ENCODE measurements at places on chromosomes 6 and 20. TPM values are rescaled to one million over a fixed set of nuclear protein-coding genes. Genes with fewer than 3 reads are reported as not detected.

DNA sequence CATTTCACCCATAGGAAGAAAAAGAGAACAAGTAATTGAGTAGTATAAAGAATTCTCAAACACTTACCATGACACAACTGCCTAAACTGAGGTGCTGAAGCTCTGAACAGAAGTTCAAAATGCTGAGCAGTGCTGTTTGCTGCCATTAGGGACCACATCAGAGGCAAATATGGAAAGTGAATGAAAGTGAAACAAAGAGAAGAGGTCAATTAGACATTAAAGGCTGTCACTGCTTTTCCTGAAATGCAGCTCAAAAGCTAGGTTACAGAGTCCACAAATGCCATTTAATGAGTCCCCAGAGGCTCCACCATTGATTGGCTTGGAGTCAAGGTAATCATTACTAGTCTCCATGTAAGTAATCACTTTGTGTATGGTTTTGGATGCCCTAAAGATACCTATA lies 46.1 kb downstream of the POU3F2 start:
- no peaks in the 10 kb centered on the region for H3K36me3 ChIP-seq
- no peak overlapping the region for H3K27ac ChIP-seq
- H3K4me1 ChIP-seq: no peaks in the 10 kb centered on the region
- no peak for DNase-seq
- H3K4me3 ChIP-seq: no peak overlapping the region

DNA sequence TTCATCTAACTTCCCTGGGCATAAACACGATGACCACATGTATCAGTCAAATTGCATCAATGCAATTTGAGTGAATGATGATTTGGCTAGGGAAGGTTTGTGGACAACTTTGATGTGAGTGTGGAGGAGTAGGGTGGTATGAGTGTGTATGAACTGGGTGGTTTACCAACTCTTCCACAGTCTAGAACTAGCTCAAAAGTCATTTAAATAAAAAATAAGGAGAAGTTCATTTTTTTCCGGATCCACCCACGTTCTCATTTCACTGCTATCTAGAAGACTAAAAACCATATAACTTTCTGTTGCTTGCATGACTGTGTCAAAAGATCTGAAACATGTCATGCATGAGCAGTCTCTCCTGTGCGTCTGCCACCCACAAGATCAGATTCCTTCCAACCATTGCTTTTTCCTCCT lies 23.6 kb downstream of the SLC35D3 start:
- no peak overlapping the region for H3K4me3 ChIP-seq
- H3K27ac ChIP-seq: no peak overlapping the region
- no peaks in the 10 kb centered on the region for H3K4me1 ChIP-seq

DNA sequence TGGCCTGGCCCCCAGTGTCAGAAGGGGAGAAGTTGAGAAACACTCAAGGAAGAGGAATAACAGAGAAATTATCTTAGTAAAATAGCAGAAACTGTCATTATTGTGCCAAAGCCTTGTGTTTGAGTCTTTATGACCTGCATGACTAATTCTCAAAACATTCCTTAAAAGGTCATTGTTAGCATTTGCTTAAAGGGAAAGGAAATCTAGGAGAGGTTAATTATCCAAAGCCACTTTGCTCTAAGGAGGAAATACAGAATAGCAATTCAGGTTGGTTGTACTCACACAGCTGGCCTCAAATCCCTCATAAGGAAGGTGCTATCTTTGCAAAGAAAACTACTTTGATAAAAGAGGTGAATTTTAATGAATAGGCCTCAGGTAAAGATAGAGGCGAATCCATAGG lies 516.7 kb downstream of the CBLN4 start:
- no peaks in the 10 kb centered on the region for H3K27me3 ChIP-seq
- H3K4me3 ChIP-seq: no peak overlapping the region
- no peaks in the 10 kb centered on the region for H3K36me3 ChIP-seq
- H3K4me1 ChIP-seq: no peaks in the 10 kb centered on the region
- DNase-seq: no peak

- no peak overlapping the region for H3K4me3 ChIP-seq
- H3K36me3 ChIP-seq: no peaks in the 10 kb centered on the region
- H3K27ac ChIP-seq: no peak overlapping the region
- H3K4me1 ChIP-seq: no peaks in the 10 kb centered on the region
- no peak for DNase-seq
Measured at GRCh38 chr6:43532201-43532600, 15.3 kb downstream of the POLR1C start.

GRCh38 chr20:14673164-14673563 lies 335.8 kb upstream of the FLRT3 start:
- peaks cover 34% of the 10 kb centered on the region for H3K4me1 ChIP-seq
- H3K4me3 ChIP-seq: no peak overlapping the region

DNA sequence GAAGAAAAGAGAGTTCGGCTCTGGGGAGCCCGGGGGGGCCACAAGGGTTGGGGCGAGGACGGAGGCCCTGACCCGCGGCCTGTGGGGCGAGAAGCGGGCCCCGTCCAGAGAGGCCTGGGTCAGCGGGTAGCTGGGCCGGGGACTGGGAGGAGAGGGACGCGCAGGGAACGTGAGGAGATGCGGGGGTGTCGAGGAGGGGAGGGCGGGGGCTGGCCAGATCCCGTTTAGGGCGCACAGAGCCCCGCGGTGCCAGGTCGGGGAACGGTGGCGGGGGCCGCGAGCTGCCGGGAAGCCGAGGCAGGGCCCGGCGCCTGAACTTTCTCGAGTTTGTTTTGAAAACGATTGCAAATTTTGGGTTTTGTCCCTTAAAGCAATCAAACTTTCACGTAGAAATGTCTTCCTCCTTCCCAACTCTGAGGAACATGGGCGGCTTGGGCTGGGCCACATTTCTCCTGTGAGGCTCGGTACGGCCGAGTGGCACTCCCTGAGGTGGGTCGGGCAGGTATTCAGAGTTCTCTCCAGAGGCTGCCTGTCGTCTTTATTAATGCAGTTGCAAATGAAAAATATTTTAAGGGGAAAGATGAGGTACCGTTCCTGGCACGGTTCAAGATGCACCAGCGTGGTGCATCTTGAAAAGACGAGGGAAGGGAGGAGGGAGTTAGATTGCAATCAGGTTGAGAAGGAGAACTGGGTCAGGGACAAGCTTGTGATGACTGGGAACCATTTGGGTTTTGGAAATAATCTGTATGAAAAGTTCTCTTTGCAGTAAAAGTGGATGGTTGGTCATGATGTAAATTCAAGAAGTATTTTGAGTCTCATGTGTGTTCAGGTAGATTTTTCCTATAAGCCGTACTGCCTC lies 972 bp downstream of the RNF8 start:
- H3K27me3 ChIP-seq: no peaks in the 10 kb centered on the region
- H3K36me3 ChIP-seq: no peaks in the 10 kb centered on the region
- DNase-seq: no peak
- H3K4me3 ChIP-seq: peak overlapping the region; percentile 91
- H3K27ac ChIP-seq: peak overlapping the region; percentile 88
- H3K4me1 ChIP-seq: peaks cover 8% of the 10 kb centered on the region

DNA sequence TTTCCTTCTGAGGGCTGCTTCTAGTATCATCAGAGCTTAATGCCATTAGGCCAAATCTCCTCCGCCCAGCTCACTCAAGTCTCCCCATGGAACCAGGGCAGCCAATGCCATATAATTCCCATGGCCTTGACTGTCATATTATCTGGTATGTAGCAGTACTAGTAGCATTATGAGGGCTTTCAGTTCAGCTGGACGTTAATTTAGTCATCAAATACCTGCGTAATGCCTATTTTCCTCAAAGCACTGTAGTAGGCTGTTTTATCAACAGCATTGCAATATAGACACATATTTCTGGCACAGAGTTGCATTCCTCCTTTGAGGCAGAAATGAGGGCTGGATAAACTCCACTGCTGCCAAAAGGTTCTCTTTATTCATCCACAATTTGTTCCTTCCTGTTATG lies 1.7 kb downstream of the KCTD20 start:
- peak overlapping the region; percentile 0 for H3K4me3 ChIP-seq
- DNase-seq: no peak
- peak overlapping the region; percentile 90 for H3K27ac ChIP-seq
- no peaks in the 10 kb centered on the region for H3K27me3 ChIP-seq
- H3K4me1 ChIP-seq: peaks cover 32% of the 10 kb centered on the region

DNA sequence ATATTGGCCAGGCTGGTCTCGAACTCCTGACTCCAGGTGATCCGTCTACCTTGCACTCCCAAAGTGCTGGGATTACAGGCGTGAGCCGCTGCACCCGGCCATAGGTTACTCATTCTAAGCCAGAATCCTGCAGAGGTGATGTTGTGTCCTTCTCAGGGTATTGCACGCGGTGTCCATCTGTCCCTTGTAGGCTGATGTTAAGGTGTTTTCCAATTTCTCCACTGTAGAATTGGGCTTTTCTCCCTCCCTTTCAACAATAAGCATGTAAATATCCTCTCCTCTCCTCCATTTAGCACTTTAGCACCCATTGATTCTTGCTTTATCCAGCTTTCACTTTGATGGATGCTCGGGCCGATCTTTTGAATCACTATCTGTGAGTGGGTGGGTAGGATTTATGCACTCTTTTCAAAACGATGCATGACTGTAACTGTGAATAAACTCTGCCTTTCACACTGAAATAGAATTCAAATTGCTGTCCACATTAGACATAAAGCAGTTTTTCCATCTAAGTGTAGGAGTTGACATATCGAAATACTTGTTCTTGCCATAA lies 52.6 kb downstream of the ZBTB2 start:
- H3K4me3 ChIP-seq: no peak overlapping the region
- H3K27ac ChIP-seq: no peak overlapping the region
- H3K27me3 ChIP-seq: no peaks in the 10 kb centered on the region
- H3K4me1 ChIP-seq: no peaks in the 10 kb centered on the region
- no peak for DNase-seq
- H3K36me3 ChIP-seq: no peaks in the 10 kb centered on the region

C20orf144 gene
- 0.51 TPM for total RNA-seq

GPR6 gene
- not detected for total RNA-seq

TMEM217 gene
- total RNA-seq: 1.6 TPM

CTAGE9 gene
- not detected for total RNA-seq

SLC25A27 gene
- total RNA-seq: not detected

SIRPB1 gene
- total RNA-seq: not detected
